LoVo (cell line): ENCODE measurements at places on chromosomes 4 and X.

- no peak for DNase-seq
Measured at GRCh38 chr4:54231768-54232688, 2.9 kb downstream of the PDGFRA start.

DNA sequence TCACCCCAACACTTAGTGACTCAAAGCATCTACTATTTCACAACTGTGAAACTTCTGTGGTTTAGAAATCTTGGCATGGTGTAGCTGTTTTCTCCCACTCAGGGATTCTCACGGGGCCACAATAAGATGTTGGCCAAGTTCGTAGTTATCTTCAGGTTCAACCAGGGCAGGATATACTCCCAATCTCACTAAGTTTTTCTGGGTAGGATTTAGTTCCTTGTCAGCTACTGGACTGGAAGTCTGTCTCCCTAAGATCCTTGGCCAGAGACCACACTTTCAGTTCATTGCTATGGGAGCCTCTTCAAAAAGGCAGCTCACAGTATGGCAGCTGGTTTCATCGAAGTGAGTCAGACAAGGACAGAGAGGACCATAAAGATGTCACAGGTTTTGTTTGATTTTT is 111.7 kb upstream of the PDHA2 start:
- DNase-seq = no peak

GRCh38 chr4:157096439-157096838 is 20.5 kb downstream of the GLRB start:
- no peak for DNase-seq

- DNase-seq = no peak
Measured at GRCh38 chr4:91448668-91449330, 855.0 kb upstream of the GRID2 start.

GRCh38 chr4:139893801-139894200 is 228.2 kb downstream of the MGST2 start:
- DNase-seq = no peak

- DNase-seq = no peak
Measured at GRCh38 chr4:120703908-120704307, 218.6 kb downstream of the PRDM5 start.
